Left kidney (tissue), 8 donors: ENCODE measurements at places on chromosomes 16 and 17.

GRCh38 chr17:67751101-67752074, 33.7 kb downstream of the NOL11 start:
- no peak for DNase-seq

DNA sequence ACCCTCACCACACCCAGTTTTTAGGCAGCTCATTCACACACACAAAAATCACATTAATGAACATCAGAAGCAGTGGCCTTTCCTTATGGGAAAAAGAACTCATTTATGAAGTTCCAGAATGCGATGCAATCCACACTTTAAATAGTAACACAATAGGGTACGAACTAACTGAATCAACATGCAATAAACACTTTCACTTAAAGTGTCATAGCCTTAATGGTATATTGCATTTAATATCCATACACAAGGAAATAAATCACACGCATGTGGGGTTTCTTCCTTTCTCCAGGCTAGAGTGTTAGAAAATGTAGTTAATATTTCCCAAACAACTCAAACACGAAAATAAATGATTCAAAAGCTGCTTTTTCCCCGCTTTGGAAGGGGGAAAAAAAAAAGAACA, 19.7 kb downstream of the ADCY9 start:
- DNase-seq: no peak

GRCh38 chr16:4071686-4072561, 44.3 kb downstream of the ADCY9 start:
- no peak for DNase-seq

- no peak for DNase-seq
Measured at GRCh38 chr16:81618661-81619060, 160.4 kb upstream of the PLCG2 start.

DNA sequence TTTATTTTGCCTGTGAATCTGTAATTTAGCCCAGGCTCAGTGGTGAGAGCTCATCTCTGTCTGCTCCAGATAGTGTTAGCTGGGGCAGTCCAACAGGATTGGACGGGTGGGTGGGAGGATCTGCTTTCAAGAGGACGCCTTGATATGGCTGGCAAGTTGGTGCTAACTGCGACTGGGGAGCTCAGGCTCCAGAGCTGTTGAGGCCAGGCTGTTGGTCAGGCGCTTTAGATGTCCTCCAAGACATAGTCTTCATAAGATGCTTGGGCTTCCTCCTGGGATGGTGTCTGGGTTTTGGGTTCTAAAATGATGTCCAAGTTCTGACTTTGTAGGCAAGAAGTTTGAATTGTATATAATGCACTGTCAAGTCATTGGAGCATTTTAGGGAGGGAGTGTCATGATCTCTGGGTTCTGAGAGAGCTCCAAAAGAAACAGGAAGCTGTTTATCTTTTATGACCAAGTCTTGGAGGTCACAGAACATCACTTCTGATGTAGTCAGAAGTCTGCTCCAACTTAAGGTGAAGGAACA, 12.8 kb upstream of the PCTP start:
- DNase-seq: no peak

DNA sequence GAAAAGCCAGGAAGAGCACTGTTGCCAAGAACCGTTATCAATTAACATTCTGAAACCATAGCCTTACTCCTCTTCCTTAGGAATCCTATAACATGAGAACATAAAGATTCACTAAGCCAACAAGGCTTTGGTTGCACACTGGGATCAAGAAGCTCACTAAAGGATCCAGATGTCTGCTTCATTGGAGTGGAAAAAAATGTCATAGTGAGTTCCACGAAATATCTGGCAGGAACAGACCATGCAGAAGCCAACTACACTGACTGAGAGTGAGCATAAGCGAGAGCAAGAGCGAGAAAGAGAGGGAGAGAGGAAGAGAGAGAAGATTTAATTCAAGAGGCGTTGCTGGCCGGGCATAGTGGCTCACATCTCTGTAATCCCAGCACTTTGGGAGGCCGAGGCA, 13.4 kb upstream of the MEIOC start:
- no peak for DNase-seq
